Caki2 (cell line): ENCODE measurements at places on chromosomes 3 and 15.

GRCh38 chr3:154795582-154795981 lies 284.5 kb upstream of the MME start:
- DNase-seq, result no peak

GRCh38 chr3:58177747-58178527 lies 32.8 kb downstream of the DNASE1L3 start:
- DNase-seq, result peak; percentile 55

DNA sequence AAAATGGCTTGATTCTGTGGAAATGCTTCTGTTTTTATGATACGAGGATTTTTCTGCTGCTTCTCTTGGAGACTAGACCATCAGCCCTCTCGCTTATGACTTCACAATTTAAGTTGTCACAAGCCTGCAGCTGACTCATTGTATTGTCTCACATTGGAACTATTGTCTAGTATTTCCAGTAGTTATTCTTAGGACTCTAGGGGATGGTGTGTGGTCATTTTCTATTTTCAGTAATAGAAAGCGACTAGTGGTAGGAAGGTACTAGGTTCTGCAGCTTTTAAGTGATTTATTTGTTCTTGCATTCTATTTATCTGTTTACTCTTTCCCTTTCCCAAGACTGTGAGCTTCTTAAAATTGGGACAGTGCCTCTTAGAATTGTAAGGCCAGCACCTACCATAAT lies 66.3 kb upstream of the CRTC3 start:
- peak; percentile 43 for DNase-seq

DNA sequence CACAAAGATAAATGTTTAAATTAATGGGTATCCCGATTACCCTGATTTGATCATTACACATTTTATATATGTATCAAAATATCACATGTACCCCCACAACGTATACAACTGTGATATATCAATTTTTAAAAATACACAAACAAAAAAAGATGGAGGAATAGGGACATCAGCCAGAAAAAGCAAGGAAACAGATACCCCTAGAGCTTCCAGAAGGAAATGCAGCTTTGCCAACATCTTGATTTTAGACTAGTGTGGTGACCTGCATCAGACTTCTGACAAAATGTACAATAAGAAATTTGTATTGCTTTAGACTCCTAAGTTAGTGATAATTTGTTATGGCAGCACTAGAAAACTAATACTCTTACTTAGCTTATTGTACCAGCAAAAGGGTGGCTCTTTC lies 483.8 kb downstream of the TUSC7 start:
- no peak for DNase-seq

GRCh38 chr3:113404637-113405036 lies 36.7 kb downstream of the CFAP44 start:
- no peak for DNase-seq

GRCh38 chr3:114582929-114583328 lies 289.1 kb downstream of the TIGIT start:
- DNase-seq, result no peak

- no peak for DNase-seq
Measured at GRCh38 chr15:29849218-29849617, 26.9 kb upstream of the TJP1 start.

DNA sequence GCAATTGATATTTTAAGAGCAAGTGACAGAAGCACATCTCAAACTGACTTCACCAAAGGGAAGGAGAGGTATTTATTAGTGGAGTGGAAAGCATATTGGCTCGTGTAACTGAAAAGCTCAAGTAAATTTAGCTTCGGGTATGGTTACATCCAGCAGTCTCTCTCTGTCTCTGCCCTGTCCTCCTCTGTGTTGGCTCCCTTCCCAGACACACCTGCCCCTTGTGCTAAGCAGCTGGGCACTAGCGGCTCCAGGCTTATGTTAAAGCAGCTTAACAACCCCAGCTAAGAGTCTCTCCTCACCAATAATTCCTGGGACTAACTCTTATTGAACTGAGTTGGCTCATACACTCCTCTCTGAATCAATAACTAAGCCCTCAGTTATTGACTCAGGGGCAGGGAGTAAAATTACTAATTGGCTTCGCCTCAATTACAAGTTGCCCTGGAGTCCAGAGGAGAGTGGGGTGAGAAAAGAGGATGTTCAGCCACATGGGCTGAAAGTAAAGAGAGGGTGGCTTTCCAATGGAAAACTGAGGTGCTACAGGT lies 12.8 kb upstream of the SH3BP5 start:
- DNase-seq, result no peak

DNA sequence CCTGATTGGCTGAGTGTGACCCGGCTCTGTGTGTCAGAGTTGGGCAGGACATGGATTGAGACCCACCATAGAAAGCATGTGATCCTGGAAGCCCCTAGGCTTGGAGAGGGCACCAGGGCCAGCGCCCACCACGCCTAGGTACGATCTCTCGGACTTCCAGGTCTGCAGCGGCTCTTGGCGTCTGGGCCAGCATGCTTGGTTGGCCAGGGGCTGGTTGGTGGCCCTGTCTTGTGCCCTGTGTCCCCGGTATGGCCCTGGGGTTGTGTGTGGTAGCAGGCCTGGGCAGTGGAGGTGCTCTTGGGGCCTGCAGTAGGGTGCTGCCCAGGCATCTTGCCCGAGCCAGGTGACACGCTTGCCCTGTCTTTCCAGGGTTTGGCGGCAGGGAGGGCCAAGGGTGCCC lies 210.6 kb downstream of the UBE3A start:
- no peak for DNase-seq

DNA sequence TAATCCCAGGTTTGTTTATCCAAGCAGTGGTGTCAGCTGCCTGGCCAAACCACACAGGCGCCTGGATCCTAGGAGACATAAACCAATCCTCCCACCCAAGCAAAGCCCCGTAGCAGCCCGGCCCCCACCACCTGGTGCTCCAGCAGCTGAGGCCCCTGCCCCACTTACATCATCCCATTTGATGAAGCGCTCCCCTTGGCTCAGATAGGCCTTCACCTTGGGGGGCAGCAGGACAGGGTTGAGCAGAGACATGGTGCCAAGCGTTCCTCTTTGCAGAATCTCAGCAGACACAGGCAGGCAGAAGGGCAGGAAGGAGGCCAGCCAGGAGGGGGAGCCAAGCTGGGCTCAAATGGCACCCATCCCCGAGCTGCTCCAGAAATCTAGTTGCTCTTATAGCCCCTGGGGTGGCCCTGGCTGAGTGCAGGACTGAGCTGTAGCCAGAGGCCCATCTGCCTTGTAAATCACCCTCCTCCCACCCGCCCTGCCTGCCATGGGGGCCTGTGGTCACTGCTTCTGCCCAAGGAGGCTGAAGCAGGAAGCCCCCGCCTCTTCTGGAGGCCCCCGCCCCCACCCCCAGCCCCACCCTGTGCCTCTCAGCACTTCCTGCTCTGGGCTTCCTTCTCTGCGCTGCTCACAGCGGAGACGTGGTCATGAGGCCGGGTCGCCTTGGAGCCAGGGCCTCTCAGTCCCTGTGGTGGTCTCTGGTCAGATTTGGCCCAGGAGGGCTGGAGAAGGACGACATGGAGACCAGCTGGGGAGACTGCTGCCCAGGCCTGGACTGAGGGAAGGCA lies at the start of gene PLCB2:
Gene PLCB2 (minus strand): TSS at position 515 of the 791 bp plus-strand sequence. CDS start 263 bp downstream, at position 252.
- no peak for DNase-seq

GRCh38 chr3:1456781-1457311 lies 364.0 kb downstream of the CNTN6 start:
- DNase-seq, result no peak

GRCh38 chr15:51006336-51006985 lies 88.2 kb downstream of the TNFAIP8L3 start:
- DNase-seq, result no peak

GRCh38 chr3:44893097-44893496 lies 18.7 kb downstream of the TGM4 start:
- peak; percentile 56 for DNase-seq

- DNase-seq, result no peak
Measured at GRCh38 chr3:33834096-33834453, 35.6 kb downstream of the PDCD6IP start.

GRCh38 chr3:162719684-162720341 lies 1223.2 kb downstream of the OTOL1 start:
- DNase-seq, result peak; percentile 83

DNA sequence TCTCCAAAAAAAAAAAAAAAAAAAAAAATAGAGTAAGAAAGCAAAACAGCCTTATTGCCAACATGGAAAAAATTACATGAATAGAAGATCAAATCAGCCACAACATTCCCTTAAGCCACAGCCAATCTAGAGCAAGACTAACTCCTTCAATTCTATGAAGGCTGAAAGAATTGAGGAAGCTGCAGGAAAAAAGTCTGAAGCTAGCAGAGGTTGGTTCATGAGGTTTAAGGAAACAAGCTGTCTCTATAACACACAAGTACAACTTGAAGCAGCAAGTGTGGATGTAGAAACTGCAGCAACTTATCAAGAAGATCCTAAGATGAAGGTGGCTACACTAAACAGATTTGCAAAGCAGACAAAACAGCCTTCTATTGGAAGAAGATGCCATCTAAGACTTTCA lies 9.3 kb downstream of the PARL start:
- no peak for DNase-seq

DNA sequence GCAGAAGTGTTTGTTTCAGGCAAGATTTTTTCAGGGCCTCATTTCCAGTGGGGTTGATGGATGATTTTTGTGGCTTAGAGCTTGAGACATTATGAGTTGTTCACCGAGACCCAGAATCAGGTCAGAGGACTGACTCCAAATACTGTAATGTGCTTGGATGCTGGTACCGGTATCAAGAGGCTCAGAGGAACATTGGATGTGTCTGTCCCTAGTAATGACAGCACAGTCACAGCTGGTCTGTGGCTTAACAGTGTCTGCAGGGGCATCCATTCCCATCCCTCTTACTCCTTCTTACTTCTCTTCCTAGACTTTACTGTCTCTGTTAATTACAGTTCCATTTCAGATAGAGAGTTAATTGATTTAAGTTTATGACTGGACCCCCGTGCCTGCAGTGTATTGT lies 107.8 kb downstream of the PTPRG start:
- no peak for DNase-seq

DNA sequence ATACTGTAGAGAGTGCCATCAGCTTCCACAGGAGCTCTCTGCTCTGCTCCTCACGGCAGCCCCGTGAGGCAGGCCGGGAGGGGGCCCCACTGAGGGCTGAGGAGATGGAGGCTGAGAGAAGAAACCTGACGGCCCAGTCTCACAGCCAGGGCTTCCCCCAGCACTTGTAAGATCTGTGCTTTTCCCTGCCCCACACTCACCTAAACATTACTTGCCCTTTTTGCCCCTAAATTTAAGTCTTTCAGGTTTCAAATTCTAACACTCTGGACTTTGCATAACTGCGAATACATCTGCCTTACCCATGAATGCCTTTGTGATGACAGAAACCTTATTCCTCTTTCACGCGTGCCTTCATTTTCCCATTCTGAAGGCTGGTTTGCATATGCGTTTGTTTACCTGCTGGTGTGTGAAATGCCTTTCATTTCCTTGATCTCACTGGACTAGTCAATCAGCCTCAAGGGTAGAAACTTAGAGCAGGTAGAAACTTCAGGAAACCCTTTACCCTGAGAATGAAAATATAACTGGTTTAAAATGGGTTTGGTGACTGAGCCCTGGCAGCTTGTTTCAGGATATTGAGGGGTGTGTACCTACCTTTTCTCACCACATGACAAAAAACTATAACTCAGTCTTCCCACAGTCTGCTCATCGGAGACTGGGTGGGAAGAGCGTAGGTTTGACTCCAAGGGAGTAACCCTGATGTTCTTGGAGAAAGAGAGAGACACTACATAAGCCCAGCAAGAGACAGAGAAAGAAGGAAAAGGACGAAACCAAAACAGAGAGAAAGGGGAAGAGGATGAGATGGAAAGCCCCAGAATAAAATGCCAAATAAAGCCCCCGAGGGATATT lies 20.1 kb downstream of the SLC12A8 start:
- no peak for DNase-seq

GRCh38 chr3:172816281-172816680 lies 65.8 kb downstream of the ECT2 start:
- no peak for DNase-seq

DNA sequence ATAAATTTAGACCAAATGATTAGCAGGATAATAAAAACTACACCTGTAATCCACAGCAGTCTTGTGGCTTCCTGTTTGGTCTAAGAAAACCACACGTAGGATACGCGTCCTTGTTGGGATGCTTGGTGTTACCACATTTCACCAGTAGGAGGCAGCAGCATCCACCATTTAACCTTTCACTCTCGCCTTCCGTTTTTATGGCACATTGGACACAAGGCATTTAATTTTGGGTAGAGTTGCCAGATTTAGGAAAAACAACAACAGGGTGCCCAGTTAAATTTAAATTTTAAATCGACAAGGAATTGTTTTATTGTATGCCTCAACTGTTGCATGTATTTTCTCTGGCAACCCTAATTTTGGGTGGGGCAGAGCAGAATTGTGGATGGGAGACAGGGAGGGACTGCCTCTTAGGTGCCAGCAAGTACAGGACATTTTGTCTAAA lies 6.3 kb downstream of the LRRC31 start:
- peak; percentile 77 for DNase-seq

GRCh38 chr3:108513961-108514360 lies 3.6 kb upstream of the MYH15 start:
- DNase-seq, result no peak

DNA sequence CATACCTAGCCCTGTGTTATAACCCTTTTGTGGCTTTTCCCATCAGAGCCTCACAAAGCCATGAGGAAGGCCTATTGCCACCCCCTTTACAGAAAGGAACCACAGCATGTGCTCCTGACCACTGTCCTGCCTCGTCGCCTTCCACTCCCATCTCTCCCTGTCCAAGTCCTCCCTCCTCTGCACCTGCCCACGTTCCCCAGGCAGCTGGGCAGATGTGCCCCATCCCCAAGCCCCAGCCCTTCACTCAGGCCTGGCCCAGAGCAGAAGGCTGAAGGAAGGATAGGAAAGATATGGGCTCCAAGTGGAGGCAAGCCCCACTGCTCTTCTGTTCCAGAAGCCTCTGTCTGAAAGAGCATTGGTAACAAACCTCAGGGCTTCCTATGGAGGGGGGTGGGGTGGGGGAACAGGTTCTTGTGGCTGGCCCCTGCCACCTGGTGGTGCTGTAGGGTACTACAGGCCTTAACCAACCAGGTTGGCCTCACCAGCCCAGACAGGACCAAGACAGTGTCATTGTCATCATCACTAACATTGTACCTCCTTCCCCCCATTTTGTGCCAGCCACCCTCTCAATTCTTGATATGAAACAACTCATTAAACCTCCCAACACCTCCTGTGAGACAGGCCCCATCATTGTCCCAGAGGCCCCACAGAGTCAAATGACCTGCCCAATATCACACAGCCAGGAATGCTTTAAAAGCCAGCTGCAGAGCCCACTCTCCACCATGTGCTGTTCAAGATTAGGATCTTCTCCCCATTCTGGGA lies 10.0 kb downstream of the POC1A start:
- peak; percentile 44 for DNase-seq

GRCh38 chr15:101042320-101042719 lies 123.2 kb downstream of the LRRK1 start:
- DNase-seq, result no peak

- no peak for DNase-seq
Measured at GRCh38 chr3:179867961-179868360, 168.8 kb downstream of the PEX5L start.

DNA sequence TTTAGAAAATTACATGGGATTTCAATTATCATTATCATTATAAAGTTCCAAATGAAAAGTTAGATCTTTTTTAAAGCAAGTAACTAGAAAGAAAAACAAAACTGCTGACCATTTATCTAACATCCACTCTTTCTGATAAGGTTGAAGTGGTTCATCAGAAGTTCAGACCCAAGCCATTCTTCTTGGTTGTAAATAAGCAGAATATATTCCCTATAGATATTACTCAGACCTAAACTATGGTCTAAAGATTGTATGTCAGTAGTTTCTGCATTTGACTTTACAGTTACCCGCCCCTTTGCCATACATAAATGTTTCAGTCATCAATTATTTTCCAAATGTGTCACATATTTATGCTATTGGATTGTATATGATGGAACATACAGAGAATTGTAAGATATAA lies 136.7 kb downstream of the PLOD2 start:
- no peak for DNase-seq
